ELR (cell line): ENCODE measurements at places on chromosomes 1 and 21.

GRCh38 chr21:27021801-27022200, 54.9 kb upstream of the ADAMTS5 start:
- no peak for DNase-seq

DNA sequence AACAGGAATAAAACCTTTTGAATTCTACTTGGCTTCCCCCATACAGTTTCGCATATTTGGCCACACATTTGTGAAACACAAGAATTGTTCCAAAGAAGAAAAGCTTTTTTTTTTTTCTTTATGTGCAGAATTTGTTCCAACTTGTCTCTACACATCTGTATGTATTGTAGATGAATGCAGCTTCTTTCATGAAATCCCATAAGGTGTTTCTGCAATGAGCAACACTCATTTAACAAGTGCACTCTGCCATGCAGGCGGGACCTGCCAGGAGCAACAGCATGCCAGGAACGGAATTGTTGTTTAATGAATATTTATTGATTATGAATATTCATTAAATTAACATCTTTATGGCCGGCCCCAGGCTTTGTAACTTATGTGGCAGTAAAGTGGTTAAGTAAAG, 1075.0 kb downstream of the TTLL7 start:
- no peak for DNase-seq

- peak; percentile 68 for DNase-seq
Observed at GRCh38 chr1:153509729-153510354, 25.9 kb downstream of the S100A6 start.

GRCh38 chr1:173453982-173454381, 23.2 kb upstream of the PRDX6 start:
- peak; percentile 46 for DNase-seq

DNA sequence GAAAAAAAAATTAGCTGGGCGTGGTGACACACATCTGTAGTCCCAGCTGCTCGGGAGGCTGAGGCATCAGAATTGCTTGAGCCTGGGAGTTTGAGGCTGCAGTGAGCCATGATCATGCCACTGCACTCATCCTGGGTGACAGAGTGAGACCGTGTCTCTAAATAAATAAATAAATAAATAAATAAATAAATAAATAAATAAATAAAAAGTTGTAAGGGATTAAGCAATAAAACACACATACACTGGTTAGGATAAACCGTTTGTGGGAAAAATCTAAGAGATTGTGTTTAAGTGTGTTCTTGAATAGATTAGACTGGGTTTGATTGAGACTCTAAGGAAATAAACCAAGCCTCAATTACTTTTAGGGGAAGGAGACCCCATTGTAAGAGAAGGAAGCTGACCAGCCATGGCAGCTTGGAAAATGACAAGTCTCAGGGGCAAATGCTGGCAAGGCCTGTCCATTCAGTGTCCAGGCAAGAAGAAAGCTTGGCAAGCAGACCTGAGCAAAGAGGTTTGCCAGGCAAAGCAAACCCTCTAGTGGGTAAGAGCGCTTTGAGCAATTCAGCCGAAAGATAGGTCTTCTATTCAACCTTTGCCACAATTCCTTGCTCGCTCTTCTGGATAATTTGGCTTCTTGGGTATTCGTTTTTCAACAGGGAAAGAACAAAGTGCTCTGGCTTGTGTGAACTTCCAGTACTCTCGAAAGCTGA, 106.9 kb upstream of the SERBP1 start:
- no peak for DNase-seq

DNA sequence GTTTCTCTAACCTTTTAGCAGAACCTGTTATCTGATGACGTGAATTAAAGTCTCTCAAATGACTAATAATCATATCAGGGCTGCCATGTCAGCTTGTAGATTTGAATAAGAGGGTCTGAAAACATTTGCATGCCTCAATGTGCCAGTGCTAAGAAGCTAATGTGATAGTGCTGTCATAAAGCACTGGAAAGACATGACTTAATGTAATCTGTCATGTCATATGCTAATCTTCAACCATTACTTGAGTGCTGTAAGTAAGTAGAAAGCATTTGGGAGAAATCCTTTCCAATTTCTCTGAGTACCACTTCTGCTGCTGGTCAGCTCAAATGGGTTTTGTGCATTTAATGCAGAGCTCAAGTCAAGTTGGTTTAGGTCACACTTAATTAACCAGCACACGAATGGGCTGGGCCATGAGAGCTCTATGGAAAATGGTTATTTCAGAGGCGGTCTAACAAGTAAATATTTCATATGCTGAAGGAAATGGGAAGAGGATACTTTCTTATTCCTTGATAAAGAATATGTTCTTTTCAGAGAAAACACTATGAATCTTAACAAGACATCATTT, 609.2 kb downstream of the LMO4 start:
- no peak for DNase-seq

DNA sequence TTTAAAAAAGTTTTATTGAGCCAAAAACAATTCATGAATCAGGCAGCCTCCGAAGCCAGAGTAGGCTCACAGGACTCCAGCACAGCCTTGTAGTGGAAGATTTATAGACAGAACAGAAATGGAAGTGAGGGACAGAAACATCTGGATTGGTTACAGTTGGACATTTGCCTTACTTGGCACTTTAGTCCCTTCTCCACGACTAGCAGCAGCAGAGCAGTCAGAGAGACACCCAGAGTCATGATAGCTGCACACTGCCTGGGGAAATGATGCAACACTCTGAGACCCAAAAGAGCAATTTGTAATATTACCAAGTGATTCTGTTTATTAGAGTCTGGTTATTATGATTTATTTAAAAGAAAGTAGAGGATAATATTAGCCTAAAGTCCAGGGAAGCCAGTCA, 72.2 kb upstream of the KRTAP11-1 start:
- no peak for DNase-seq

- DNase-seq: no peak
Observed at GRCh38 chr1:168252204-168252733, 26.5 kb downstream of the SFT2D2 start.

DNA sequence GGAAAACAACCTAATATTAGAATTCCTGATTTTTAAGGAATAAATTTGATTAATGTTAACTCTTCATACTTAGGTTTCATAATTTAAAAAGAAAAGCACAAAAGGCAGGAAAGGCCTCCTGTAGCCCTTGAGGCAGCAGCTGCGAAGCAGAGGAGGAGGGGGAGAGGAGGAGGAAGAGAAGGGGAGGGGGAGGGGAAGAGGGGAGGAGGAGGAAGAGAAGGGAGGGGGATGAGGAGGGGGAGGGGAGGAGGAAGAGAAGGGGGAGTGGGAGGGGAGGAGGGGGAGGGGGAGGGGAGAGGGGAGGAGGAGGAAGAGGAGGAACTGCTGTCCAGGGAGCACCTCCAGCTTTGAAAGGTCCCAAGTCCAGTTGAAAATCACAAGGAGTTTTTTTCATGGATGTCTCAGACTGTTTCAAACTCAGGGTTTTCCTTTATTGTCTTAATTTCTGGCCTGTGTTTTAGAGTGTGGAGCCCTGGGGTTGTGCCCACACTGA, 35.1 kb upstream of the DIP2A start:
- DNase-seq: no peak

- no peak for DNase-seq
Observed at GRCh38 chr1:27135541-27136235, 19.2 kb downstream of the SLC9A1 start.

- DNase-seq: peak; percentile 7
Observed at GRCh38 chr1:90963651-90964050, 58.2 kb downstream of the ZNF644 start.

DNA sequence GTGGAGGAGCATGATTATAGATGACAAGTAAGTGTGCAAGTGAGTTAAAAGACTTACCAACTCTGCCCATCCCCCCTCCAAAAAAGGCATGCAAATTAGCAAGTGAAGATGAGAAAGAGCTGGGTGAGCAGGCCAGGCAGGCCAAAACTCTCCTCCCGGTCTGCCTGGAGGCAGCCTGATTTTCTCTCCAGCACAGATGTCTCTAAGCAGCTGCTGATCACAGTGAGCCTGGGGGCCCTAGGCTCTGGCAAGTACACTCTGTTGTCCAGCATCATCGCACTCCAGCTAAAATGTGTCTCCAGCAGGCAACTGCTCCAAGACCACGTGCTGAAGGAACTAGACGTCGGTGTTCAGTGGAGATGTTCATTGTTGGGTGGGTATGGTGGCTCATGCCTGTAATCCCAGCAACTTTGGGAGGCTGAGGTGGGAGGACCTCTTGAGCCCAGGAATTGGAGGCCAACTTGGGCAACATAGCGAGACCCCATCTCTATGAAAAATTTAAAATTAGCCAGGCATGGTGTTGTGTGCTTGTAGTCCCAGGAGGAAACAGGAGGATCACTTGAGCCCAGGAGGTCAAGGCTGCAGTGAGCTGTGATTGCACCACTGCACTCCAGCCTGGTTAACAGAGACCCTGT, 56.7 kb upstream of the PUM1 start:
- no peak for DNase-seq

DNA sequence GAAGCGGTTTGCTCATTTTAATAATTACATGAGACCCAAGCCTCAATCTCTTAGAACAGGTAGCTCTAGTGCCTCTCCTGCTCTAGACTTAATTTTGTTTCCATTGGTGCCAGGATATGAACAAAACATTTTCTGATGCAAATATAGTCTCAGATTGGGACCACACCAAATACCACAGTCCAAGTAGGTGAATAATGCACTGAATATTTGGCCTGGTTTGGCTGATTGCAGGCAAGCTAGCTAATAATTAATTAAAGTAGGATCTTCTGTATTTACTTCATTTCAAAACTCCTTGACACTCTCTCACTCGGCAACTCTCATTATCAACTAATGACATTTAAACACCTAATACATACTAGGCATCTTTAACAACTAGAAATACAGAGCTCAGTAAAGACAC, 219.6 kb downstream of the LTN1 start:
- no peak for DNase-seq

- DNase-seq: peak; percentile 4
Observed at GRCh38 chr1:208433086-208433485, 188.9 kb upstream of the PLXNA2 start.

DNA sequence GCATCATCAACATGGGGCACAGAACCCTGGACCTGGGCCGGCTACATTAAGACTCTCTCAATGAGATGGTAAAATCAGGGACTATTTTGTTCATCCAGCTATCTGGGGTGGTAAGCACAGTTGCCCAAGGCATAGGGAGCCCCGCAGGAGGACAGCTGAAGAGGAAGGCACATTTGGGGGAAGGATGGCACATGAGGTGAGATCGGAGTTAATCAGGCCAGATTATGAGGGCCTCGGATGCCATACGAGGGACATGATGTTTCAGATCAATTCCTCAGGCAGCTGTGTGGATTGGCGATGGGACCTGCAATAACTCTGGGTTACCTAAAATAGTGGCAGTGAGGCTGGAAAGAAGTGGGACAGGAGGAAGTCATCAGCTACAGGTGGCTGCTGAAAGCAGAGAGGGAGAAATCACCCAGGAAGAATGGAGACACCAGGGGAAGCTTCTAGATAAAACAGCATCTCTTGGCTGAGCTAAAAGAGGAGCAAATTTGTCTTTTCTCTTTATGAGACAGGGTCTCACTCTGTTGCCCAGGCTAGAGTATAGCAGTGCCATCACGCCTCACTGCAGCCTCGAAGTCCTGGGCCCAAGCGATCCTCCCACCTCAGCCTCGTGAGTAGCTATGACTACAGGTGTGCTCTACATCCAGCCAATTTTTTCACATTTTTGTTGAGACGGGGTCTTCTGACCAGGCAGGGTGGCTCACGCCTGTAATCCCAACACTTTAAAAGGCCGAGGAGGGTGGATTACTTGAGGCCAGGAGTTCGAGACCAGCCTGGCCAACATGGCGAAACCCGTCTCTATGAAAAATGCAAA, 21.1 kb downstream of the TOMM20 start:
- no peak for DNase-seq

GRCh38 chr21:42155045-42155855, 63.7 kb upstream of the ABCG1 start:
- DNase-seq: no peak

DNA sequence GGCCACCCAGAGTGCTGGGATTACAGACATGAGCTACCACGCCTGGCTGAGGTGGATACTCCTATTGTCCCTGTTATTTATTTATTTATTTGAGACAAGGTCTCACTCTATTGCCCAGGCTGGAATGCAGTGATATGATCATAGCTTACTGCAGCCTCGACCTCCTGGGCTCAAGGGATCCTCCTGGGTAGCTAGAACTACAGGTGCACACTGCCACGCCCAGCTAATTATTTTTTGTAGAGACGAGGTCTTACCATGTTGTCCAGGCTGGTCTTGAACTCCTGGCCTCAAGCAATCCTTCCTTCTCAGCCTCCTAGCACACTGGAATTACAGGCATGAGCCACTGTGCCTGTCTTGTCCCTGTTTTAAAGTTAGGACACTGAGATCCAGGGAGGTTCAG, 5.2 kb downstream of the LDLRAP1 start:
- DNase-seq: no peak

- DNase-seq: peak; percentile 68
Observed at GRCh38 chr1:181479137-181479745, 4.1 kb upstream of the CACNA1E start.

DNA sequence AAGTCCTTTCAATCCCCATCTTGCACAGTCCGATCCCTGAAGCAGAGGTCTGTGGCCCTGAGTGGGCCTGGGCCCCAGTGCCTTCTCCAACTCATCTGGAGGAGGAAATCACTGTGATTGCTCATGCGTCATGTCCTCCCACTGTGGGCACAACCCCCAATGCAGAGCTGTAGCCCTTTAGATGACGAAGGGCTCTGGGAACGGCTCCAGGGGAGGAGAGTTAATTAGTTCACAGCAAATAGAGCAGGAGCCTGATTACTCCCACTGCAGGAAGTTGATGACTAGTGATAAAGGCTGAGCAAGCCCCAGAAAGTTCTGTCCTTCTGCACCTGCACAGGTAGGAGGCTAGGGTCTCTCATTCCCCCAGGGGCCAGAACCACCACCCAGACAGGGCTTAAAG, 111.5 kb downstream of the CCDC185 start:
- peak; percentile 96 for DNase-seq

DNA sequence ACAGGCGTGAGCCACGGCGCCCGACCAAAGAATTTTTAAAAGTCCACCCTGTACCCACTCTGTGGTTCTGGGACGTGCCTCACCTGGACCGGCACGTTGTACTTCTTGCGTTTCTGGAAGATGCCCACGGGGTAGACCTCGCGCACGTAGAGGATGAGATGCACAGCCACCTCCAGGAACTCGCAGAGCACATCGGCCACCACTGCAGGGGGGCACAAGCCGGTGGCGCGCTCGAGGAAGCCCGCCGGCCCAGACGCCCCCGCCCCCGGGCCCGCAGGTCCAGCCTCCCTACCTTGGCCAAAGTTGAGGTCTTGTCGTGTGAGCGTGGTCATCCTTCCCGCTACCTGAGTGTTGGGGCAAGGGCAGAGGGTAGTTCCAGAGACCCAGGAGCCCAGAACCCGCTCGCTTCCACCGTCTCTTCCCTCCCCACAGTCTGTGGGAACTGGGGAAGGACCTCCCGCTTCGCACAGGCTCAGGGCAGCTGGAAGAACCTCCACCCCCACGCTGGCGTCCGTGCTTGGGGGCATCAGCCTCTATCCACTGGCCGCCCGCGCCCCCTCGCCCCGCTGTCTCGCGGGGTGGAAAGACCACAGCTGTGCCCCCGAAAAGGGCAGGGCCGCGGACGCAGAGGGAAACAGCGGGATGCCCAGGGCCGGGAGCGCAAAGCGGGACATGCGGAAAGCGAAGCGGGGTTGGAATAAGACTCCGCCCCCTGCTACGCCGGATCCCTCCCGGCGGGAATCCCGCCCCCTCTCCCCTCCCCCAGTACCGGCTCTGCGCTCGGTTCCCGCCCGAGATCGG, 478 bp downstream of the MAD2L2 start:
- DNase-seq: no peak
